ENCODE measurements at places on chromosomes 6 and 20.

DNA sequence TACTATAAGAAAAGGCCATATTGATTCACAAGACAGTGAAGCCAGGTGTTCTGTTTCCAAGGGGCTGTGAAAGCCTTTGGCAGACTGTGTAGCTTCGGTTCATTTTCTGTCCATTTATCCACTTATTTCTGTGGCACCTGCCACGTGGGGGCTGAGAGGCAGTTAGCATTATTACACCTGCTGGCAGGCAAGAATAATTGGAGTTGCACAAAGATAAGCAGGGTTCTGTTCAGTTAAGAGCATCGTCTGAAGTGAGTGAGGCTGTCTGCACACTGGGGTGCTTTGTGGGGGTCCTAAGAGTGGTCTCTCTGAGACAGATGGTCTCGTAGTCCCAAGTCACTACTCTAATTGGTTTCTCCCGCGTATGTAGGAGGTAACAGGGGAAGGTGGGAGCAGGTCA, 60.6 kb upstream of the CCN6 start:
- no peak for DNase-seq

GRCh38 chr20:12159261-12159660, 241.6 kb downstream of the BTBD3 start:
- no peak for DNase-seq

GRCh38 chr6:121408321-121408720, 27.1 kb upstream of the GJA1 start:
- DNase-seq, result no peak

DNA sequence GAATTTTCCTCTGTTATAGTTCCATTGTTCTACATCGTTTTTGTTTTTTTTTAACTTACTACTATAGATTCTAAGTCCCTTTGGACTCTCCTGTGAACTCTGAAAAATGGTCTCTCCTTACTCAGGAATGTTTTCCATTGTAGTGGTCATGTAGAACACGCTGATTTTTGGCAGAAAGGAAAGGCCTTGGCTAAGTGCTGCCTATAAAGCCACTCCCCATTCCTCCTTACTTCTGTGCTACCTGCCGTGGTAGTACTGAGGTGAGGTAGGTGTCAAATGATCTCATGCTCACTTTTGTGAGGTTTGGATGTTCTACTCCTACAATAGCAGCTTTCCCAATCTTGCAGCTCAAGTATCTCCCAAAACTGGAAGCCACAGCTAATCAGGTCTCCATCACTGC, 270.7 kb downstream of the SLC35F1 start:
- no peak for DNase-seq

DNA sequence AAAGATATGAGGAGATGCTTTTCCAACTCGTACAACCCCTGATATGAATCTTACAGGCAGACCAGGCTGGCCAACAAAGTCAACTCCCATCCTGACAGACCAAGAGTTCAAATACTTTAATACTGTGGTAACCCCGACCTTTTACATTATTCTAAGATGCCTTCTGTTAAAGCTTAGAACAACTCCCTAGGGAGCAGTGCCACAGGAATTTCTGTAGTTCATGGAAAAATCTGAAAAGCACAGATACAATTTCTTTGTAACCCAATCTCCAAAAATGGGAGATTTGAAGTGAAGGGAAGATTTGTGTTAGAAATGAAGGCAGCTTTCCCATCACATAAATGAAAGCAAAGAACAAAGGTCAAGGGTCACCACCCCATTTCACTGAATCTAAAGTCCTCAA, 151.3 kb upstream of the BEND6 start:
- DNase-seq, result peak; percentile 56

All from RPMI7951 (cell line).